ENCODE measurements at places on chromosomes 5 and 9.

GRCh38 chr5:53397845-53398244 is 82.6 kb upstream of the FST start:
- DNase-seq, result no peak

GRCh38 chr9:70043689-70044489 is at the start of gene MAMDC2:
TSS of gene MAMDC2 (plus strand) at chr9:70043848. CDS start at chr9:70044198, 350 bp downstream.
- no peak for DNase-seq

DNA sequence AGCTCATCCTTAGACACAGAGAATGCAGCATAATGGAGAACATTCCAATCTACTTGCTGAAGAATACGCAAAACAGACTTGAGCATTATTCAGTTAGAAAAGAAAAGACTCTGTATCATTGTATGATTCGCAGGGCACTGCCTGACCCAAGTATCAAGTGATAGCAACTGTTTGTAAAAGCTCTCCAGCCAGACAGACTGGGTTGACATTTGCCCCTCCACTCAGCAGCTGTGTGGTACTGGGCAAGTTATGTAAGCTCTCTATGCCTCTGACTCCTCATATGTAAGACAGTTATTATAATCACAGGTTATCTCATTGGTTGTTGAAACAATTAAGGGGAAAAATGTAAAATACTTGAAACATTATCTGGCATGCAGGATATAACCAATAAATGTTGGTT is 505.0 kb downstream of the ELAVL2 start:
- no peak for DNase-seq

GRCh38 chr5:102418531-102418930 is 80.3 kb downstream of the SLCO6A1 start:
- DNase-seq, result no peak

GRCh38 chr9:101027733-101028345 is 688 bp upstream of the PLPPR1 start:
- DNase-seq, result no peak

- no peak for DNase-seq
Observed at GRCh38 chr5:82396871-82397514, 118.8 kb upstream of the RPS23 start.

- no peak for DNase-seq
Observed at GRCh38 chr9:112065806-112066606, 109.1 kb downstream of the SUSD1 start.

DNA sequence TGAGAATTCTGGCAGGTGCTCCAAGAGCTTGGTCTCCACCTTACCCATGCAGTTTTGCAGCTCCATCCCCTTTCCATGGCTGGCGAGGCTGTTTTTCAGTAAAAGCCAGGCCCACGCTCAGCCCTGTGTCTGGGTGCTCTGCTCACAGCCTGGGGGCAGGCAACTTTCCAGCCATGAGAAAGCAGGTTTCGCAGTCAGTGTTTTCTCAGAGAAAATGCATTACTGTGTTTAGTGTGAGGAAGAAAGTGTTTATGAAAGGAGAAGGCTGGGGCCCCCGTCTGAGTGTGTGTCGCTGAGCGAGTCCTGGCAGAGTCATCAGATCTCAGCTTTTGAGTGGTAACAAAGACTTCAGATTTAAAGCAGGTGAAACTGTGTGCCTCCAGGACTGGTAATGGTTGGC is 248.1 kb downstream of the IRX1 start:
- no peak for DNase-seq

DNA sequence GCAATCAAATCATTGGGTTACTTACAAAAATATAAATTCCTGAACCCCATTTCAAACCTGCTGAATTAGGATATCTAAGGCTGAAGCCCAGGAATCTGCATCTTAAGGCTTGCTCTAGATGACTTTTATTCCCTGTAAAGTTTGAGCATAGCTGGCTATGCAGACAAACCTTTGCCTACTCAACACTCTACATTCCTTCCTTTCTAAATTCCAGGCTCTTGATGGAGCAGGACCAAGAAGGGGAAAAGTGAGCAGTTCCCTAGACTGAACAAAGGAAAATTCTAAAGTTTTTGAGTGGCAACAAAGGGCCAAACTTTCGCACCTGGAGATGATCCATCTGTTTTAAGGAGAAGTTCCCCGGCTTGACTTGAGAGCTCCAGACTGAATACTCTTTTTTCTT is 9.8 kb upstream of the ADRA1B start:
- DNase-seq, result no peak

DNA sequence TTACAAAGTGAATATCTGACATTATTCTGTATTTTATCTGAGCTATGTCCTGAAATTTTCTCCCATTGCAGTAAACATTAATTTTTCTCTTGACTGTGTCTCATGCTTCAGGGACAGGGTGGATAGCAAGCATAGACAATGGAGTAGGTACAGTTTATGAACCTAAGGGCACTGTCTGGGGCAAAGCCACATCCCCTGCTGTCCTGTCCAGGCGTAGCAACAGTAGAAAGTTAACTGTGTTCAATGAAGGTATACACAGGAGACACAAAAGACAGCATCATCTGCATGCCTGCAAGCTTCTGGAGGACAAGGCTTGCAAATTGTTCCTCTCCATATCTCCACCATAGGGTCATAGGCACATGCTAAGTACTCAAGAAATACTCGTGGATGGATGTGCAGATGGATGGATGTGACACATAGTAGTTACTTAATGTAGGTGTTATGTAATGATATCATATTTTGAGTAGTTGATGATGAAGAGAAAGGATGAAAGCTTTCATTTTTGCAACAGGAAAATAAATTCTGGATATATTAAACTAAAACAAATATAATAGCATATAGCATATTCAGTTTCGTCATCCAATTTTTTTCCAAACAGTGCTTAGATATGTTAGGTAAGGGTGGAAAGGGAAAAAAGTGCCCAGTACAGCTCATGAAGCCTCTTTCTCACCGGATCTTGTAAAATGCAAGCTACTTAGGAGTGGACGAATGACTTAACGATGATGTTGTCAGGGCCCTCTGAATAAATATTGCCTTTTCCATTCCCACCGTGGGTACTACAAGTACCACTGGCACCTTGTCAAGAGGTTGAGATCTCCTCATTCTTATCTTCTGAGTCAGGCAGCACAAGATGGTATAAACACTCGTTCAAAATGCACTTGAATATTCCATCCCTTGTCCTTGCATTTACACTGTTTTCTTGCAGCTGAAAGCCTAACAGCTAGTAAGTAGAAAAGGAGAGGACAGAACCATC is 19.9 kb upstream of the ZSWIM6 start:
- no peak for DNase-seq

DNA sequence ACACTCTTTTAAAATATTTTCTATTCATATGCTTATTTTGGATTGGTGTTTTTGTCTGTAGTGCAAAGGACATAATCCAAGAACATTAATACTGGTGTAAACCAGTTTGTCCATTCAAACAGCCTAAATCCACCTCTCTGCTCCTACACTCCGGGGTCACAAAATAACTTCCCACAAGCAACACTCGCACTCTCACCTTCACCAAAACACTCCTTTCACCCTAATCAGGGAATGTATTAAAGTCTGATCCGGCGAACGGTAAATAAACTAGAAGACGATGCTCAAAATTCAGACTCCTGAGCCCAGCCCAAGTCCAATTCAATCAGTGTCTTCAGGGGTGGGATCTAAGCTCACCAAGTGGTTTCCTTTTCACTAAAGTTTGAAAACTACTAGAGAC is 649 bp downstream of the AP3B1 start:
- no peak for DNase-seq

DNA sequence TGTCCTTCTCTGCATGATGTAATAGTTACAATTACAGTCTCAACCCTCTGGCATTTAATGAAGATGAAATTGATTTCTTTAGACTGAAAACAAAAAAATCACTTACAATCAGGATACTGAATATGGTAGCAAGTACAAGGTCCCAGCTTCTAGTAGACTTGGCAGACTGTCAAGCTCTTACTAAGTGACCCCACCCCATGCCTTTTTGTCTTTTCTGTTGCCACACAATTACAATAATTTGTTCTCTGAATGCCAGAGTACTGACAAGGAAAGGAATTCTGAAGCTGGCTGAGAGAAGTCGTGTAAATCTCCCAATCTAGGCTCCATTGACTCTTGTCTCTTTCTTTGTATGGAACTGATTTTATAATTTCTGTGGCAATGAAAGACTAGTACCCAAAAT is 154.2 kb downstream of the TMC1 start:
- no peak for DNase-seq

DNA sequence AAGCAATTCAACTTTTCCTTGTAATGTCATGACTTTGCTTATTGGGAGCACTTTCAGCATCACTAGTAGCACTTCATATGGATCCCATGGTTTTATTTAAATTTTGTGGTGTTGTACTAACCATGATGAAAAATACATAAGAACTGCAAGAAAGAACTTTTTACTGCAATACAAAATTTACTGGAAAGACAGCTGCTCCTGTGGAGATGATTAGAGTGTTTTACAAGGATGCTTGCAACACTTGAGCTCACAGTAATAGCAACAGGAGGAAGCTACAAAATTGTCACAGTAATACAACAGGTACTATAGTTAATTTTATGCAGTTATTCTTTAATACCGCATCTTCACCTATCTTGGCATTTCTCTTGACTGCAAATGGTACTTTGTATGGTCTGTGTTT is 158.3 kb upstream of the TSLP start:
- no peak for DNase-seq

DNA sequence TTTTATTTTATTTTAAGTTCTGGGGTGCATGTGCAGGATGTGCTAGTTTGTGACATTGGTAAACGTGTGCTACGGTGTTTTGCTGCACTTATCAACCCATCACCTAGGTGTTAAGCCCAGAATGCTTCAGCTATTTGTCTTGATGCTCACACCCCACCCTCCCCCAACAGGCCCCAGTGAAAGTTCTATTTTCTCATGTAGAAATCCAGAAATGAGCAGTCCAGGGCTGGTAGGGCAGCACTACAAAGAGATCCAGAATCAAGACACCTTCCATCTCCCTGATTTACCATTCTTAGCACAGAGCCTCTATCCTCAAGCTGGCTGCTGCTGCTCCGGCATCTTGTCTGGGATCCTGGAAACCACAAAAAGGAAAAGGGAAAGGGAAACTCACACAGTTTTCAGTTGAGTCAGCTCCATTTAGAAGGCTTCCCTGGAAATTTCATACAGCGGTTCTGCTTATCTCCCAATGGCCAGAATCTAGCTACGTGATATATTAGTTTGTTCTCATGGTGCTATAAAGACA is 85.4 kb upstream of the SMARCA2 start:
- DNase-seq, result no peak

DNA sequence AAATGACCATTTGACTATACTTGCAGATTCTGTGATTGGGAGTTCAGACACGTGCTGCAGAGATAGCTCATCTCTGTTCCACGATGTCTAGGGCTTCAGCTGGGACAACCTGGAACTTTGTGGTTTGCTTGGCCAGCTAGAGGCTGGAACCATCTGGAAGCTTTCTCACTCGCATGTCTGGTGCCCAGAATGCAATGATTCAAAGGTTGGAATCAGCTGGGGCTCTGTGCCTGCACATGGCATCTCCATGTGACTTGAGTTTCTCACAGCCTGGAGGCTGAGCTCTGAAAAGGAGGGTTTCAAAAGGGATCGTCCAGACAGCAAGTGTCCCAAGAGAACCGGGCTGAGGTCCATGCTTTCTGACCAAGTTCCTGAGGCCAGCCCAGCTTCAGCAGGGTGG is 465.2 kb downstream of the GADD45G start:
- no peak for DNase-seq

DNA sequence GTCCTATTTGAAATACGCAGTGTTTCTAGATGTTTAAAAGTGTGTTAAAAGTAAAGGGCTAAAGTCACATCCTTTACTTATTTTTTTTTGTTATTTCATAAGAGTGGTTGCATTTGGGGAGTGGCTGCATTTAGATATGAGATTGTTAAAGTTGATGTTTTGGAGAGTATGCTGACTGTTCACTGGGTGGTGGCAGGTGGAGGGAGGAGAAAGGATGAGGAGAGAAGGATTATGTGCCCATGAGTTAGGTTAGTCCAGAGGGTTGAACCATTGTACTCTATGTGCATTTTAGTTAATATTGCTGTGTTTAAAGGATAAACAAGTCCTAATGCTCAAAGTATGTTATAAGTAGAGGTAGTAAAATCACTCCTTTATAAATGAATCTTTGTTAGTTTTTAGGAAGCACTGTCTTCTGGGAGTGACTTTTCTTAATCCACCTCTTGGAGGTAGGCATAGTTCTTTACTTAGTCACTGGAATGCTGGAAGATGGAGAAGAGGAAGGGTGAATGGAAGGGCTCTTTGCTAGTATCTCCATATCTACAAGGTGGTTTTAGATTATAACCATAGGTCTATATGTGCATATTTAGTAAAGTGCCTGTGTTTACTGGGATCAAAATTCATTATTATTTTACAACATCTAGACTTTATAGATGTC is 332.3 kb downstream of the NPR3 start:
- no peak for DNase-seq

DNA sequence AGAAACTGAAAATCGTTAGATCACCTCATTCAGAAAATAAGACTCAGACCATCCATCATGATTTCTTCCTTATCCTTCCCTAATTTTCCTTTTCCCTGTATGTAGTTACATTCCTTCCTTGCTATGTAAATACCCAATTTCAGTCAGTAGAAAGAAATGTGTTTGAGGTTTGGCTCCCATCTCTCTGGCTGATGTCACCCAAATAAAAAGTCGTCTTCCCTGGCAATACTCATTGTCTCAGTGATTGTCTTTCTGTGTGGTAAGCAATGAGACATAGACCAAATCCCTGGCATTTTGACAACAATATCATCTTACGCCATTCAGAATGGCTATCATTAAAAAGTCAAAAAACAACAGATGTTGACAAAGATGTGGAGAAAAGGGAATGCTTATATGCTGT is 303.9 kb upstream of the EDIL3 start:
- DNase-seq, result no peak

GRCh38 chr9:10008101-10008799 is 604.6 kb downstream of the PTPRD start:
- DNase-seq, result no peak

GRCh38 chr5:176741561-176742211 is 68.7 kb upstream of the UNC5A start:
- DNase-seq, result no peak

DNA sequence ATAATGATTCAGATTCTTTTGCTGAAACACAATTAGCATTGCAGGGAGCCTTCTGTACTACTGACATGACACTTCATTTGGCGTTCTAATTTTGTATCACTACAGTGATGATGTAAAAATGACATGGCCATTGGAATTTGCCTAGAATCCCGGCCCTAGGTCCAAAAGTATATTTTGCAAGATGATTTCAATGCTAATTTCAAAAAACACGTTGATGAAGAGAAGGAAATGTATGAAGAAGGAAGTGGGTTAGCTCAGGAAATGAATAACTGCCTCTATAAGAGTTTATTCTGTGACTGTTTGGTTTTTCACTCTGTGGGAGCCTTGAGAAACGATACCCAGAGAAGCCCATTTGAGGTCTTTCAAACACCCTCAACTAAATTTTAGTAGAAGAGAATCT is 59.3 kb downstream of the OSTF1 start:
- DNase-seq, result no peak

Data from stimulated activated effector memory CD8-positive, alpha-beta T cell treated with anti-CD3 and anti-CD28 coated beads, Interleukin-12 subunit alpha, Interleukin-12 subunit beta, amount 100 ng/mL, for 72 hours (primary cell).